ENCODE measurements at places on chromosomes 11 and 22.
A peak's percentile ranks its signal among the peaks of the same experiment; 100 is the strongest.

GRCh38 chr11:87137711-87138110, 100.0 kb downstream of the TMEM135 start:
- DNase-seq = no peak

GRCh38 chr11:61974766-61975631, 7.6 kb upstream of the FTH1 start:
- DNase-seq = no peak

GRCh38 chr11:24872186-24872585, 375.3 kb downstream of the LUZP2 start:
- DNase-seq = no peak

DNA sequence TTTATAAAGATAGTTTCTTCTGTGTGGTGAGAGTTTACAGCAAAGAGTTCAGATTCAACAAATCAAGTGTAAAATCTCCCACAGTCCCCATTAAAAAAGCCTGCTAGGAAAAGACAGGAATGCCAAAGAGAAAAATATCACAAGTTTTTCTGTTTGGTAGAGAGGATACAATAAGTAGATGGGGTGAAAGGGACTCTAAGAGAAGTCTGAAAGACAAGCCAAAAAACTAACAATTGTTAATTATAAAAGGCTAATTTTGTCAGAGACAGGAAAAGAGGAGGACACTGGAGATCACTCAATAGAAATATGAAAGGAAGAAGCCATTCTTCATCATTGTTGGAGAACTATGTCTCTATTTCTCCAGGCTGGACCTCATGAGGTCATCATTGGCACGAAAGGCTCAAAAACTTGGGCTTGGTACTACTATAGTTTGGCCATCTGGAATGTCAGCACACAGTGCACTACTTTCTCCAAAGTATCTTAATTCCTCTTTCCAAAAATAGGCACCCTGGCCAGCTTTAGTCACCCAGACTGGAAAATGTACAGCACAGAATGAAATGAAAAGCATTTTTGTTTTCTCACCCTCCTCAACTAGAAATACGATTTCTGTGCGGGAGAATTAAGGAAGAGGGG, 531 bp upstream of the SOX6 start:
- no peak for DNase-seq

GRCh38 chr11:9692691-9693090, 28.8 kb downstream of the SWAP70 start:
- DNase-seq = no peak

DNA sequence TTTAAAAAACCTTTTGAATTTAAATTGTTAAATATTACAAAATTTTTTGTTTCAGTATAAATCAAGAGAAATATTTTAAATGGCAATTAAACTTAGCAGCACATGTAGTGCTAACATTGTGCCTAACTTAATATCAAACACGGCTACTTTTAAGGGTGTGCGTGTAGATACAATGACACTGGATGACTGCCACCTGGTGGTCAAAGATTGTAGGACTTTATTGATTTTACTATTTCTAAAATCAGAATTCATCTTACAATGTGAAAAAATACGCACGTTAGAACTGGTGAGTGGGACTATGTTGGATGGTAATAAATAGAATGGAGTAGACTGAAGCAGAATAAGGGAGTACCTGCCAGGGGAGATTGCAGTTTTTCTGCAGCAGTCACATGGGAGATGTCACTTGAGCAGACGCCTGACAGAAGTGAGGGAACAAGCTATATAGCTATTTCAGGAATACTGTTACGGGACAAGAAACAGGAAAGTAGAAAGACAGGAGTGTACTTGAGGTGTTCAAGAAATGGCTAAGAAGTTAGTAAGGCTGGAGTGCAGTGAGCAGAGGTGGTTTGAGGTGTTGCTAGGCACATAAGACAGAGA, 52.9 kb downstream of the UVRAG start:
- no peak for DNase-seq

DNA sequence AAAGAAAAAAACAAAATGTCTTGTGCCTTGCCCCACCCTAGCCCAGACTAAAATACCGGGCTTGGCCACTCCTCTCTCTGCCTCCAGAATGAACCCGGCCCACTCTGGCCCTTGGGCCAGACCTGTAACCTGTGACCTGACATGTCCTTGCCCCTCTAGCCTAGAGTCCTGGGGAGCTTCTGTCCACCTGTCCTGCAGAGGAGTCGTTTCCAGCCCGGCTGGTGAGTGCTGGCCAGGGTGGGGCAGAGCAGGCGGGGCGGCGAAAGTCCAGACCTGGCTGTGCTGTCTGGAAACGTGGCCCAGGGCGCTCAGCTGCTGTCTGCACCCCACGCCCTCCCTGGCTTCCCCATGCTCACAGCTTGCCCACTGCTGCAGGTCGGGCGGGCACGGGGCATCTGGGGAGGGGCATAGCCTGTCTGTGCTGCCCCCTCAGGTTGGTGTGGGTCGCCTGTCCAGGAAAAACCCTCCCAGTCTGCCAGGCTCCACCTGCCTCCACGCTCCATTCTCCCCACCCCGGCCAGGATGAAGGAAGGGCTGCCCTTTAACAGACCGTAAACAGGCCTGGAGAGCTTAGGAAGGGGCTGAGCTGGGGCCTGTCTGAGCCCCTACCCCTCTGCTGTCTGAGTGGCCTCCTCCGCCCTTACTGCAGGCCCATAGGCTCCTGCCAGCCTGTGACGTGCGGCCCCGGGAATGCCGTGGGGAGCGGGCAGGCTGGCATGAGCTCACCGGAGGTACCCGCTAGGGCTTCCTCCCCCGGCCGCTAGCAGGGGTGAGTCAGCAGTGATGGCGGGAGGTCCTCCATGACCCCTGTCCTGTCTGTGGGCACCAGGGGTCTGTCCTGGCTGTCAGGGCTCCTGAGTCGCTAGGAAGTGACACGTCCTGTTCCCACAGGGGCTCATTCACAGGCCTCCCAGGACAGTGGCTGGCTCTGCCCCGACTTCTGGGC, 1.9 kb downstream of the CD151 start:
- no peak for DNase-seq

GRCh38 chr11:57512646-57513451, 2.7 kb downstream of the SLC43A1 start:
- DNase-seq = no peak

DNA sequence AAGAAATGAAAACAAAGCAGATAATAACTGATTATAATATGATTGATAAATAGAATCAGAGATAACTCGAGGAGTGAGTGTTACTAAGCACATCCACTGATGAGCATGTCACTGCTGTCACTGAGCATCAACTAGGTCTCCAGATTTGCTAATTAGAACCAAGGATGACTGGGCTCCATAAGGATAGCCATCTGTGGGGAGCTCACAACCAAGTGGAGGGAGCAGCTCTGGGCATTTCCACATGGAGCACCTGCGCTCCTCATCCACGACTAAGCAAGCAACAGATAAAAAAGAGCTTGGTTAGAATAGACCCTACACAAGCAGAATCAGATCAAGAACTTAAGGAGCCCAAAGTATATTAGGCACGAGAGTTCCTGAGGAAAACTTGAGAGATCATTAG, 396.0 kb upstream of the B3GAT1 start:
- no peak for DNase-seq

- DNase-seq = no peak
Observed at GRCh38 chr11:8335683-8336082, 72.0 kb upstream of the LMO1 start.

DNA sequence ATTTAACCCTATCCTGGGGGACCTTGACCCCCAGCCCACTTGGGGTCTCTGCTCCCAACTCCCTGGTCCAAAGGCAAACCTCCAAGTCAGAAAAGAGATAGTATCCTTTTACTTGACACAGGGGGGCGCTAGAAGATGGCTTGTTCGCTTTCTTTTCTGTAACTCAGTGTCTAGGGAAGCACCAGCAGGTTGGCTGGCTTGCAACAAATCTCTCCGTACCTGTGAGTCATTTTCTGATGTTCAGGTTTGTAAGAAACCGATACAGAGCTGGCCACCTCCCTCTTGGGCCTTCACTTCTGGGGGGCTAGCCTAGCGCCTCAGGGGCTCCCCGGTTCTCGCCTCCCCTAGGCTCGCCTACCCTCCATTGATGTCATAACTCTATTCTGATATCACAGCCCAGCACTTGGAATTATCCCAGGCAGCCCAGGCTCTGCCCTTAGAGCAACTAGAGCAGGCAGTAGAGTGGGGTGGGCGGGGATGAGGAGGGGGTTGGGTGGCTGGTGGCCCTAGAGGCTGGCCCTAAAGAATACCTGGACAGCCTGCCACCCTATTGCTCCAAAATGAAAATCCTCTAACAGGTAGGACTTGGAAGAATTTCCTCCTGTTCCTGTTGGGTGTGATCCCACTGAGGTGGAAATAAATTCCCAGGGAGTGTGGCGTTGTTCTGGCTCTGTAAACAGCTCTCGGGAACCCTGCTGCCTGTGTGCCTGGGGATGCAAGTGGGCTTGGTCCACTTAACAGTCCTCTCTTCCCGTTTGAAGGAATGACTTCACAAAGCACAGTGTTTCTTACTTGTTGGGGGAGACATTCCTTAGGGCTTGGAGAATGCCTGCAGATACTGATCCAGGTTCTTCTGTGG, 69.4 kb downstream of the OSBP2 start:
- peak; percentile 61 for DNase-seq

DNA sequence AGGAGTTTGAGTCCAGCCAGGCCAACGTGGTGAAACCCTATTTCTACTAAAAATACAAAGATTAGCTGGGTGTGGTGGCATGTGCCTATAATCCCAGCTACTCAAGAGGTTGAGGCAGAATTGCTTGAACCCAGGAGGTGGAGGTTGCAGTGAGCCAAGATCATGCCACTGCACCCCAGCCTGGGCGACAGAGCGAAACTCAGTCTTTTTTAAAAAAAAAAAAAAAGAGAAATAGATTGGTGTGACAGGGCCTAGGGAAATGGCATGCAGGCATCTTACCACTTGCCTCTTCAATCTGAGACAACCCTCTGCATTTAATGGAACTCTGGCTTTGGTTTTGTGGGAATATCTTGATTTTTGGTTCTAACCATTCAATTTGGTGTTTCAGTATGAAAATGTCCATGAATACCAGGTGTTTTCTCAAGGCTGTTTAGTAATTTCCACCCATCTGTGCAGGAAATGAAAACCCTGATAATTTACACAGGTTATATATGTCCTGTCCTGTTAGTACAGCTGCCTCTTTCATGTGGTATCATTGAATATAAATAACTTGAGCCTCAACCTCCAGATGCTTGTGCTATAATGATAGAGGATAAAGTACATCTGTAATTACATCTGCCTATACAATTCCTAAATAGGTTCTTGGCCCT, 8.4 kb downstream of the XBP1 start:
- no peak for DNase-seq

DNA sequence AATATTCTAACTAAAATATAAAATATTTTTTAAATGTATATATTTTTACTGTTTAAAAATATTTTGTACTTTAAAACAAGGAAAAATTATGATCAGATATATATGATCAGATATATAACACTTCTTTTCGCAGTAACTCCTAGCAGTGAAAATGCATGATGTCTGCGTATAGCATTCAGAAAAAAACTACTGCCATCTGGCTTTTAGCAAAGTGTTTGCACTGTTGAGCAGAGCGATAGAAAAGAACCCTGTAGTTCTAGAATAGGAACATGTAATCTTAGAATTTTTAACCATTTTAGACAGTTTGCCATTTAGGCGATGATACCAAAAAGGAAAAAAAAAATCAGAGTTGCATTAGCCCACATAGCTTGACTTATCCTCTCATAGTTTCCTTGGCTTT, 370.4 kb upstream of the ANO3 start:
- no peak for DNase-seq

GRCh38 chr11:46338988-46339666, 8.1 kb upstream of the DGKZ start:
- peak; percentile 96 for DNase-seq

GRCh38 chr11:66891851-66892660, 35.2 kb downstream of the LRFN4 start:
- DNase-seq = no peak

- no peak for DNase-seq
Observed at GRCh38 chr11:44334356-44335004, 24.5 kb upstream of the ALX4 start.

DNA sequence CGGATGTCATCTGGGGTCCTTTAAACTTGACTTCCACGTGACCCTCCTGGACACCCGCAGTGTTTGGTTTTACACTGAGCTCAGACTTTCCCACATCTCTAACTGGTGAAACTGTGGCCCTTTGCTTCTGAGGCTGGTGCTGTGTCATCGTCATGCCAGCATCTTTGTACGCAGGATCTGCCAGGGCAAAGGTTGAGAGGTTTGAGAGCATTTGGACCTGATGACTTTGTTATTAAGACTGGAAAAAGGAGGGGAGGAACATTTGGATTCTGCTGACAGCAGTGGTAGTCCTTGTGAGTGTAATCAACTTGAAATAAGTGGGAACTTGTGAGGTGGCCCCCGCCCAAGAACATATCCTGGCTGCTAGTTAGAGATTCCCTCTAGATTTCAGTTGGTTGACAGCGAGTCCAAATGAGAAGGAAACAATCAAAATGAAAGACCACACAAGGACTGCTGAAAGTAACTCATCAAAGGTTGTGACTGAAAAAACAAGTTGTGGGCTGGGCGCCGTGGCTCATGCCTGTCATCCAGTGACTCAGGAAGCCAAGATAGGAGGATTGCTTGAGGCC, 102.5 kb downstream of the KIAA1671 start:
- DNase-seq = no peak

- DNase-seq = no peak
Observed at GRCh38 chr22:29660021-29660420, 56.6 kb downstream of the NF2 start.

DNA sequence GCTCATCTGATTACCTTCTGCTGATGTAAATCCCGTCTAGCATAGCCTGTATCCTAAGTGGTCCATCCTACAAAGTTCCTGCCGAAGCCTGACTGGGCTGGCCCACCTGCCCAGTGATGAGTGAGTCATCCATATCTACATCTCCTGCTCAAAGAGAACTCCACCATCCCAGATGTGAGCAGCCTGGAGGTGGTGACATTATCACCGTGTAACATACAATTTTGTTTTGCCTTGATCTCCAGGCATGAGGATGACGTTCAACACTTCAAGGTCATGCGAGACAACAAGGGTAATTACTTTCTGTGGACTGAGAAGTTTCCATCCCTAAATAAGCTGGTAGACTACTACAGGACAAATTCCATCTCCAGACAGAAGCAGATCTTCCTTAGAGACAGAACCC, 5.6 kb downstream of the TMA7B start:
- no peak for DNase-seq

- DNase-seq = no peak
Observed at GRCh38 chr22:20092477-20092854, 12.4 kb downstream of the DGCR8 start.

GRCh38 chr11:69257134-69257533, 36.8 kb upstream of the MYEOV start:
- no peak for DNase-seq

- DNase-seq = peak; percentile 35
Observed at GRCh38 chr11:6438979-6439571, 1.7 kb downstream of the HPX start.

- DNase-seq = no peak
Observed at GRCh38 chr11:102590276-102591049, 34.7 kb downstream of the MMP20 start.
